ENCODE measurements at places on chromosomes 4 and X.

GRCh38 chrX:33434256-33435092 is 223.1 kb upstream of the DMD start:
- DNase-seq = peak; percentile 22

DNA sequence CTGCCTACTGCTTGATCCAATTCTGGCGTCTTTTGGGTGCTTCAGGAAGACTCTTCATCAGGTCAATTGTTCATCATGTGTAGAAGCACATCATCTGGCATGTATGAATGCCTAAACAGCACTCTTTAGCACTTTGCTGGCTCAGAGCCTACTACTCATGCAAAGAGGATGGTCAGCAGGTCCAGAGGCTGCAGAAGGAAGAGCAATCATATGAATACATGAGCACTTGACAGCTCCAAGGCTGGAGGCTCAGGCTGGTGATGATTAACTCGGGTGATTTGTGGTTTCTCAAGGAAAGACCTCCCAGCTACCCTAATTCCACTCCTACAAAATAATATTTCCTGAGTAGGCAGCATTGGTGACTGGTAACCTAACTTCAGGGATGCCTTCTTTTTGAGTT is 103.8 kb upstream of the CXCL13 start:
- no peak for DNase-seq

GRCh38 chrX:34341258-34341657 is 209.1 kb upstream of the FAM47A start:
- no peak for DNase-seq

DNA sequence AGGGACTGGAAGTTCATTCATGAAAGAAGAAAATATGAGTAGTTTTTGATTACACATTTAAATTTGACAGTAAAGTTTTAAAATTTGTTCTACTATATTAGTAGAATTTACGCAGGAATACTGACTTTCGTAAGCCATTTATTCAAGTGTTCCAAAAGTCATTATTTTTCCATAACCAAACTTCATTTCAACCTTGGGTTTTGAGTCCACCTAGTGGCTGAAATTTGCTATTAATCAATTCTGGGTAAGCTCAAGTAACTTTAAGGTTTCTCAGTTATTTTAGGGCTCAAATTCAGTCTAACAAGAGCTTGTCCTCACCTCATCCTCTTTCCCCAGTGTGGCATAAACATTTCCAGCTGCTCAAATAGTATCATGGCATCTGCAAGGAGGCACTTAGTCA is 175.4 kb downstream of the SH3BGRL start:
- peak; percentile 2 for DNase-seq

GRCh38 chr4:128955751-128956150 is 137.6 kb downstream of the SCLT1 start:
- DNase-seq = no peak

DNA sequence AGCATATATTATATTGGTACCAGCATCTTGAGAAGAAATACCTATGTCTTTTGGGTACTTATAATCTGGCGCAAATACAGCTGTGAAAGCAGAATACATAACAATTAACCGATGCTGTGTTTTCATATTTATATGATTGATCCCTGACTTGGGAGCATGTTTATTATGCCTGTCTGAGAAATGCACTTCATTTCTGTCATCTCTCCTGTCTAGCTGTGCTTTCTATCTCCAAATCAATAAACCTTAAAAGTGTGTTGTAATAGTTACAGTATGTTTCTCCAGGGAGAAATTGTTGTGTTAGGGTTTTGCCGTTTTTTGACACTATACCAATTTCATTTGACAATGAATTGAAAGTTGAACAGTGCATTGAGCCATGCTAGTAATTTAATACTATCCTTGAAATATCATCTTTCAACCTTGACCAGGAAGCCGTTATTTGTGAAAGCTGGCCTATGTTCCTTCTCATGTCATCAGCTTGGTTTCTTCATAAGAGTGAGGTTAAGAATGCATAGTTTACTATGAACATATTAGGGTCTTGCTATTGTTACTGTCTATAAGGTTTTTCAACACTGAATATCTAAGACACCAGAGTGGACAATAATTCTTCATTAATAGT is 206.2 kb upstream of the PCDH18 start:
- DNase-seq = no peak

GRCh38 chrX:38312436-38312835 is 14.9 kb downstream of the RPGR start:
- DNase-seq = no peak

GRCh38 chrX:40094041-40094899 is 3.5 kb downstream of the BCOR start:
- DNase-seq = no peak

DNA sequence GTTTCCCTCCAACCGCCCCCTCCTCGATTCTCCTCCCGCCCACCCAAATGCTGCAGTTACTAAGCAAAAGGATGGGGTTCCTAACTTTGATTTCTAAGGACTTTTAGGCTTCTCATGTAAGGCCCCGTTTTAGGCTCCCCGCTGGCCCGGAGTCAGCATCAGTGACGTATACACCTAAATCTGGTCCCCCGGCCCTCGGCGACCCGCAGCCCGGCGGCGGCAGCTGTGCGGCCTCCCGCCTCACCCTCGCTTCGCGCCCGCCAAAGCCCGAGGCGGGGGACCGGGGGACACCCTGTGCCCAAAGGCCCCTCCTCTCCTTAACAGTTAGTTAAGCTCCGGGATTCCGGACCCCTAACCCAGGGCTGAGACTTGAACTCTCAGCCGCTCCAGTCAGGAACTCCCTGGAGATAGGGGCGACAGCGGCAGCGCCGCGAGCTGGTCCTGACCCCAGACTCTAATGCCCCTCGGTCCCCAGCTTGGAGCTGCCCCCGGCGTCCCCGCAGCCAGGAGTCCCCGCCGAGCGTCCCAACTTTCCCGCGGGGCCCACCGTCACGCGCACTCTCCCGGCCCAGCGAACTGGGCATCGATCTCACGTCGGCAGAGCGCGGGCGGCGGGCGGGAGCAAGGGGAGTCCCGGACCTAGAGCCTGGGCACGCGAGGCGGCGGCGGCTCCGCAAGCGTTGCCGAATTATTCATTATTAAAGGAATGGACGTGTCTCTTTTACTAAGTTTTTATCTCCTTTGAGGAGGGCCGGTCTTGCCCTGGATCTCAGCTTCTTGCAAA is 1.5 kb upstream of the NR3C2 start:
- DNase-seq = no peak

DNA sequence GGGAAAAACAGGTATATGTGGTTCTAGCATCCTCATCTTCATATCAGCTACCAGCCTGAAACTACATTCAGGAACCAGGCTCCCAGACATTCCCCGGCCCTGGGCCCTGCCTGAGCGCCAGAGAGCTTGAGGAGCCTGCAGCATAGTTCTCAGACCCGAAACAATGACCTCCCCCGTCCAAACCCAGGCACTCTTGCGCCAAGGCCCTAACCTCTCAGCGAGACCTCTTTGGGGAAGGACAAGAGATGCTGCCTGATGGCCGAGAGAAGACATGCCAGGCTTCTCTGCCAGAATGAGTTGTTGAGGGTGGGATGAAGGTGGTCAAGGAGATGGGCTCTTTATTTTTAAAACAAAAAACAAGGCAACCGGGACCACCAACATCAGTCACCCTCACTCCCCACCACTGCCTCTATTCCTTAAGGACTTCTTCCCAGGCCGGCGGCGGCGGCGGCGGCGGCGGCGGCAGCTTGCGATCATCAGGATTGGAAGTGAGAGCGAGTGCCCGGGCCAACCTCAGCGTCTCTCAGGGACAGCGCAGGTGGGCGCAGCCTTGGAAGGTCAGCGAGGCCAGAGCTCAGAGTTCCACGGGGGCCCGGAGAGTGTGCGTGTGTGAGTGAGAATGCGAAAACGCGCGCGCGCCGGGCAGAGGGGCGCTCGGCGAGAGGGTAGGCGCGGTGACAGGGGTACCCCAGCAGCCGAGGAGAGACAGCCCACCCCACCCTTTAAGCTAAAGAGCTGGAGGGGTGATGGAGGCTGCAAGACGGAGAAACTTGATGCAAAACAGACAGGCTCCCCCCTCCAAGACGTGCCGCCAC is 601 bp downstream of the INPP4B start:
- no peak for DNase-seq

- DNase-seq = no peak
These were observed 6.6 kb downstream of the SMS start for GRCh38 chrX:21946925-21947641.

DNA sequence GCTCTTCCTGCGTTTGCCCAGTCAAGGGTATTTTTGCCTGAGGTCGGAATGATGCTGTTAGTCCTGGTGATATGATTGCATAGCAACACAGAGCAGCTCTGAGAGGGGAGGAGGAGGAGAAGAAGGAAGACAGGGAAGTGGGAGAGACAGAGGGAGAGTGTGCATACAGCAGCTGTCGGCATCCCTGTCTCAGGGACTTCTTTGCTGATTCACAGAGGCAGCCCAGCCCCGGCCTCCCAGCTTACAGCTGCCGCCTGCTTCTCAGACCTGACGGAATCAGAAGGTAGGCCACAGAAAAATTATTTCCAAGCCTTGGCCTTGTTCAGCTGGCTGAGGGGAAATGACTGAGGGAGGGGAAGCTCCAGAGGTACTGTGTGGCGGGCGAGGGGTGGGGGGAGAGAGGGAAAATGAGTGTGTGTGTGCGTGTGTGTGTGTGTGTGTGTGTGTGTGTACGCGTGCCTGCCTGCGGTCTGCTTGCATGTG is 319 bp downstream of the DRP2 start:
- DNase-seq = no peak

- DNase-seq = no peak
These were observed 344.2 kb downstream of the MAPK10 start for GRCh38 chr4:86015412-86016350.

DNA sequence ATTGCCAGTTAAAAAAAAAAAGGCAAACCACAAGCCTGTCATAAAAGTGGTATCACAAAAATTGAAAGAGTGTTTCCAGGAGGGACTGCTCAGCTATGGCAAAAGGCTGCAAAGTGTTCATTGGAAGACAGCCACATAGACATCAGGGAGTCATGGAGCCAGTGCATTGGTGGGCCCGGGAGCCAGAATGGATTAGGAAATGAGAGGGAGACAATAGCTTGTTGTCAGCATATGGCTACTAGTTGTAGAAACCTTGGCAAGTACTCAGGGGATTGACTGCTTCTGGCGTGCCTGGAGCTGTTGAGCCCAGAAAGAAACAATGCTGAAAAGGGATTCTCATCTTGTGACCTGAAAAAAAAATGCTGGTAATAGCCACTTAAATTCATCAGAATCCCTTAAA is 5.0 kb downstream of the GAR1 start:
- peak; percentile 80 for DNase-seq

DNA sequence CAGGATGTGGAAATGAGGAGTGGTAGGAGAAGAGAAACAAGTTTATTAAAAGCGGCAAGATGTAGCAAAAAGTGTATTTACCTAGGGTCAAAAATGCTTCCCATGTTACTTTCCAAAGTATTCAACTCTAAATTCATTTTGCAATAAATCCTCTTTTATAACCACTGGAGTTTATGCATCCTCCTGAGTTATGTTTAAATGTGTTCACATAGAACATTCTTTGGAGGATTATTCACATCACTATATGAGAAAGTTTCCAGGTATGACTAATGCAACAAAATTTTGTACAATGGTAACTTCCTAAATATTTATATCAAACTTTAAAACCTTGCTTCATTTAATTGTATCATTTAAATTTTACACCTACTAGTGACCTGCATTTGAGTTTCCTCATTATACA is 870.6 kb upstream of the SLIT2 start:
- DNase-seq = no peak

GRCh38 chr4:152089584-152089983 is 328.8 kb upstream of the GATB start:
- no peak for DNase-seq

DNA sequence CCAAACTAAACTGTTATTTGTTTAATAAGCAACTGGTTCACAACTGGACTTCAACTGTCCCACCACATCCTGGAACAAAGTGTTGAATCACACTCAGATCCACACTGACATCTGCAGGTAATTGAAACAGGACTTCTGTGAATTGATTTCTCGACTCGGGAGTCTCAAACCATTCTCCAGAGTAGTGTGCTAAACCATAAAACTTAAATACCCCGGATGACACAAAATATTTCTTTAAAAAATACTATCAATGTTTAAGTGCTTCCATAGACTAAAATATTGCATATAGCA is 95.4 kb upstream of the PLAC1 start:
- no peak for DNase-seq

DNA sequence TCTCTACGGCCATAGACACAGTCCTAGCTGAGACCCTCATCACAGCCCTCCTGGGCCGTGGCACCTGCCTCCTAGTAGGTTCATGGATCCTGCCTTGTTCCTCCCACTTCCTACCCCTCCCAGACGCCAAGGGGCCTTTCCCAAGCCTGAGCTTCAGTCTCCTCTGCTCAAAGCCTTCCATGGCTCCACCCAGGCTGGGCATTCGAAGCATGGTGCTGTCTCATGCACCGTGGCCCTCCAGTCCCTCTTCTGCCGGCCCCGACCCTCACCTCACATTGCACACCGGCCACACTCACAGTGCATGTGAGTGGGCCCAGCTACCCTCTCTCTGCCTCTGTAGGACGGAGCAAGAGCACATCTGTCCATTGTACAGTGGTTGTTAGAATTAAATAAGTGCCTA is 21.7 kb upstream of the KIAA0232 start:
- DNase-seq = no peak

DNA sequence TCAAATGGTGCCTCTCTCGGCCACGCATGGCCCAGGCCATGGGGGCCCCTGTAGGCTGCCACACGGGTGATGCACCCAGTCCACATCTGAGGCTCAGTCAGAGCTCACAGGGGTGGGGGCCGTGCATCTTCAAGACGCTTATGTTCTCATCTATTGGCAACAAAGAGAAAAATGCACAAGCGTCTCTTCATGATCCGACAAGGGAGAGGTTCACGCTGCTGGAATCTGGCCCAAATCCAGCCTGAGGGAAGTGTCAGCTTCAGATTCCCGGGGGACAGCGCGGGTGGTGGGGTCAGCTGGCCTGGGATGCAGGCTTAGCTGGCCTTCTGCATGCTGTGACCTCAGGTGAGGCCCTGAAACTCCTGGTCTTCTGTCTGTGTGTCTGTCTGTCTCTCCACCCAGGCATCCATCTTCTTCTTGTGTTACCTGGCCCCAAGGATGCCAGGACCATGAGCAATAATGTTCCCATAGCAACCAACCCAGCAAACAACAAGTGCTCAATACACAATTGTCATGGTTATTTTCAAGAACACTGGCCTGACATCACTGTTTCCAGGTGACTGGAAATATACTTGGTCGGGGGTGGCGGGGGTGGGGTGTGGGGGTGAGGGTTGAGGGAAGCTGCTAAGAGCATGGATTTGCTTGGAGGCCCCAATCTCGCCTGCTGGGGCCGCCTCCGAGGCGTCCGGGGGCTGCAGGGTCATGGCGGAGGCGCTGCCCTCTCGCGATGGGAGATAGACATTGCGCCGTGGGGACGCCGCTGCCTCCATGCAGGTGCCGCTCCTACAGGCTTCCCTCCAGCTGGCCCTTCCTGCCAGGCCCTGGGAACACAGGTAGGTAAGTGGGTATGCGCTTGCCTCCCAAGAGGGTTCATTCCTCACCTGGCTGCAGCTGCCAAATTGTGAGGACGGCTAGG is 48.3 kb downstream of the ABLIM2 start:
- DNase-seq = no peak

DNA sequence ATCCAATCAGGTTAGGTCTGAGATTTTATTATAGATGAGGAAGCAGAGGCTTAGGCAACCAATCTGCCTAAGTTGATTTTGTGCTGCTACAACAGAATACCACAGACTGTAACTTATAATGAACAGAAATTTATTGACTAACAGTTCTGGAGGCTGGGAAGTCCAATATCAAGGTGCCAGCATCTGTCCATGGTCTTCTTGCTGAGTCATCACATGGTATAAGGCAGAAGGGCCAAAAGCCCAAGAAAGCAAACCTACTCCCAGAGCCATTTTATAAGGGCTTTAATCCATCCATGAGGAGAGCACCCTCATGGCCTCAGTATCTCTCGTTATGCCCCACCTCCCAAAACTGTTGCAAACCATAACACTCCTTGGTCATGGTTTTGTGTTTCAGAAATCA is 55.8 kb downstream of the GPAT3 start:
- DNase-seq = no peak

Measured in NCI-H446 (cell line).